ENCODE measurements at places on chromosomes 12 and 14.

GRCh38 chr14:74785056-74785613 is 22.0 kb downstream of the YLPM1 start:
- no peak for DNase-seq

GRCh38 chr12:57154804-57155434 is 7.5 kb upstream of the LRP1-AS start:
- DNase-seq = no peak

DNA sequence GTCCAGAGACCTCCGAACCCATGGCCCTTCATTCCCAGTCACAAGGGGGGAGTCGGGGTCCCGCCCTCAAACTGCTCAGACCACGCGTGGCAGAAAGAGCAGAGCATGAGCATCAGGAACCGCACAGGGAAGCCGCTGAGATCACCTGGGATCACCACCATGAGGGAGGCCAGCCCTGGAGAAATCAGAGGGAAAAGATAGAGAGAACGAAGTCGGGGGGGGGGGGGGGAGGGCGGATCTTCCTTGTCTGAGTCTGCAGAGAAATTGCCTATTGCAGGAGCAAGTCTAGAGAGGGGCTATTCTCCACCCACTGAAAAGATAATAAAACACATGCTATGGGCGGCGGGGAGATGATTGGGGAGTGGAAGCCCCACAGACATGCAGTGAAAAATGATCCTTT is 884 bp upstream of the TMEM132C start:
- DNase-seq = no peak

DNA sequence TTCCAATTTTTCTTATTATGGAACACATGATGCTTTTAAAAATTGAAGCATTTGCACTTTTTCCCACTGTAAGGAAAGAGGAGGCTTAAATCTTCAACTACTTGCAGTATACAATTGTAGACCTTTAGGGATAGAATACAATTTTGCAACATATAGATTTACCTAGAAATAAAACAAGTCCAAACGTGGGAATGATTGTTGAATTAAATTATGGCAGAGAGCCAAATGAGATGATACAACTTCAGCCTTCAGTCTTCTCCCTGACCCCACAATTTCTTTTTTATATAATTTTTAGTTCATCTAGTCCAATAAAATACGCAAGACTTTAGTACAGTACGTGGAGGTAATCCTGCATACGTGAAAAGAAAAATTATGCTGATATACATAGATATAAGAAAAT is 666.5 kb downstream of the SLC16A7 start:
- no peak for DNase-seq

- DNase-seq = no peak
Observed at GRCh38 chr14:63745858-63746425, 18.1 kb upstream of the SGPP1 start.

- DNase-seq = no peak
Observed at GRCh38 chr12:31813305-31813704, 84.5 kb upstream of the AMN1 start.

- DNase-seq = no peak
Observed at GRCh38 chr12:132848521-132848920, 19.9 kb upstream of the GOLGA3 start.

- no peak for DNase-seq
Observed at GRCh38 chr12:113133666-113134065, 1.9 kb downstream of the RASAL1 start.

GRCh38 chr14:63342371-63342770 is 23.6 kb upstream of the GPHB5 start:
- no peak for DNase-seq

DNA sequence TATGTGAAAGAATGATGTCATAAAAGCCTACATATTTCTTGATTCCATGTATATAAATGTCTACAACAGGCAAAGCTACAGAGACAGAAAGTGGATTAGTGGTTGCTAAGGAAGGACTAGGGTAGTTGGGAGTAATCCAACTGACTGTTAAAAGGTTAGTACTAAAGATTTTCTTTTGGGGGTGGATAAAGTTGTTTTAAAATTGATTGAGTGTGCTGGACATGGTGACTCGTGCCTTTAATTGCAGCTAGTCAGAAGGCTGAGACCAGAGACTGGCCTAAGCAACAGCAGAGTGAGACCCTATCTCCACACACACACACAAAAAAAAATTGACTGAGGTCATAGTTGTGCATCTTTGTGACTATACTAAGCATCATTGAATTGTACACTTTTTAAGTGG is 234.3 kb downstream of the C12orf50 start:
- no peak for DNase-seq

- no peak for DNase-seq
Observed at GRCh38 chr12:109100741-109101140, 3.3 kb downstream of the UNG start.
